Epithelial cell of proximal tubule (primary cell): ENCODE measurements at places on chromosomes 6 and 20.
A peak's percentile ranks its signal among the peaks of the same experiment; 100 is the strongest.

- no peak for DNase-seq
Observed at GRCh38 chr6:21321531-21321930, 272.0 kb upstream of the SOX4 start.

DNA sequence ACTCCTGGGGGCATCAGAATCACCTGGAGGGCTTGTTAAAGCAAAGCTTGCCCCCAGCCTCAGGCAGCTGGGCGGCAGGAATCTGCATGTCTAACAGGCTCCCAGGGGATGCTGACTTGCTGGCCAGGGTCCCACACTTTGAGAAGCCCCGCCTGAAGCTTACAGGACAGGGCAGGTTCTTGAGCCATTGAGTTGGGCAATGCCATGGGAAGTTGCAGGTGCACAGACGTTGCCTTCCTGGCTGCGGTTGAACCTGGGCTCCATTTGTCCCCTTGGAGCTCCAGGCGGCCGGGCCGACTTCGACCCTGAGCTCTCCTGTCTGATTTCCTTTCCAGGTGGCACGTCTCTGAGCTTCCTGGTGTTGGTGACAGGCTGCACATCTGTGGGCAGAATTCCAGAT is 46.8 kb downstream of the SYNJ2 start:
- DNase-seq = no peak

DNA sequence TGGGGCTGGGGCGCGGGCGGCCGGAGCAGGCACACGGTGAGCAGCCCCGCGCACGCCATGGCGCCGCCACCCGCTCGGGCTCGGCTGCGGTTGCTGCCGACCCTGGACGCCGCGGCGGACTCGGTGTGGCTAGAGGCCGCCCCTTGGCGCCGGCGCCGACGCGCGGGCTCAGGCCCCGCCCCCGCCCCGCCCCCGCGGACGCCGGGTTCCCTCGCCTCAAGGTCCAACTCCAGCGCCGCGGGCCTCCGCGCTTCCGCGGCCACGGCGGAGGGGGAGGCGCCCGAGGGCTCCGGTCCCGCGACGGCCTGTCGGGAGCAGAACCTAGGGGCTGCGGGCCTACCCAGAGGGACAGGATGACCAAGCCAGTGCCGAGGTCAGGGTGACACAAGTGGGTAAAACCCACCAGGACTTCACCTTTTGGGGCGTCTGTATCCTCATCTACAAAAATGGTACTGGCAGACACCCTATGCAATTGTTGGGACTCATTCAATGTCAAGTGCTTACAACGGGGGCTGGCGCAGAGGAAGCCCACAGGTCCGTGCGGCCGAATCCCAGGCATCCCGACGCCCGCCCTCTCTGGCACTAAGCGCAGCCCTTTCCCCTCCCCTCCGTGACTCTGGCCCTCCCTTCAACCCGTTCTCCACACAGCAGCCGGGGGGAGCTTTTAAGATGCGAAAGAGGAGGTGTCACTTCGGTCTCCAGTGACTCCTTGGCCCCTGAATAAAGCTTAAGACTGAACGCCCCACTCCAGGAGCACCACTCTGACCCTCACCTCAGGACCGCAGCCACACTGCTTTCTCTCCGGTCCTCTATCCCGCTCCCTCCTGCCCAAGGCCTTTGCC is at the start of gene NECAB3:
Gene NECAB3 (minus strand): TSS at position 135 of the 842 bp plus-strand sequence. CDS start 76 bp downstream, at position 59.
- DNase-seq = no peak

GRCh38 chr6:146017672-146018071 is 11.2 kb upstream of the GRM1 start:
- no peak for DNase-seq

- DNase-seq = no peak
Observed at GRCh38 chr20:22052025-22052650, 346.7 kb downstream of the PAX1 start.

- no peak for DNase-seq
Observed at GRCh38 chr6:149933036-149933435, 8.8 kb upstream of the ULBP2 start.

GRCh38 chr20:25325073-25325472 is 65.6 kb downstream of the ABHD12 start:
- DNase-seq = no peak

- no peak for DNase-seq
Observed at GRCh38 chr6:56193846-56194245, 53.5 kb downstream of the COL21A1 start.

DNA sequence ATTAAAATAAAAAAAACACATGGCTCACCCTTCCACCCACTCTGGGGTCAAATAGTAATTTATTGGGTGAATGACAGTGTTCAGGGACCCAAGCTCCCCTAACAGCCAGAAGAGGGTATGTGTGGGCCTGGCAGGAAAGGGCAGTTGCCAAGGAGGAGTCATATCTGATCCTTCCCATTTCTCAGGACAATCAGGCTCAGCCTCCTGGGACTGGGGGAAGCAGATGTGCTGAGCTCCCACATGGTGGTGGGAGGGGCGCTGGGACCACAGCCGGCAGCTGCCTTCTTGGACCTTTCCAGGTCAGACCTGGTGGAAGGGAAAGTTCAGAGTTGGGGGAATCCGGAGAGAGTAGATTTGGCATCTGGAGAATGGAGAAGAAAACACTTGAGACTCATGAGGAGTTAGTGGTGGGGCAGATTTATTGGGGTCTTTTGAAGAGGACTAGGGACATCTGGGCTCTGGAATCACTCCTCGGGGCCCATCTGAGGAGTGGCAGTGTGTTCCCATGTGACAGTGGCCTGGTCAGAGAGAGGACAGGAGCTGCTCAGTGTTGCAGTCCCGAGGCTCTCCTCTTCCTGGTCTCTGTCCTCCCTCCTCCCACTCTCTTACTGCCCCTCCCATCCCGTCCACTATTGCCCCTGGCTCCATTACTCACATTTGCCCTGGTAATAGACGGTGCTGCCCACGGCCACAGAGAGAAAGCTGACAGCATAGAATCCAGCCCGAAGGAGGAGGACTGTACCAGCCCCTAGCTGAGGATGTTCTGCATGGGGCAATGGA is 3.0 kb downstream of the LST1 start:
- DNase-seq = no peak

- DNase-seq = no peak
Observed at GRCh38 chr6:143675946-143676345, 1.8 kb upstream of the PHACTR2 start.

DNA sequence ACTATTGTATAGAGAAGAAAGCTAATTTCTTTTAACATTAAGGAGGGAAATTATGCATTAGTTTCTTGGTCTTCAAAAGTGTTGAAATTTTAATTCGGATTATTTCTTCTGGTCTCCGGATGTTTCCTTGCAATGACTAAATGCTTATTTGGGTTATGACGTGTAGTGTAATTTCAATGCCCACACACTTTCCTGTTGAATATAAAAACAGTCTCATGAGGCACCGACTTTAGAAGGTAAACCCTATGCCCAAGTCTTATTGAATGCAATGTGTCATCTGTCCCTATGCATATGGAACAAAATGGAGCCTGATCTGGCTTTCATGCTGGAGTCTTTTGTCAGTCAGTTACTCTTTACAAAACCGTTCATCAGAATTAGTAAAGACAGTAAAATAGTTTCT is 17.7 kb downstream of the GJA1 start:
- no peak for DNase-seq

GRCh38 chr20:37932919-37933318 is 30.0 kb downstream of the VSTM2L start:
- no peak for DNase-seq

- no peak for DNase-seq
Observed at GRCh38 chr6:11592294-11592906, 54.9 kb downstream of the TMEM170B start.

DNA sequence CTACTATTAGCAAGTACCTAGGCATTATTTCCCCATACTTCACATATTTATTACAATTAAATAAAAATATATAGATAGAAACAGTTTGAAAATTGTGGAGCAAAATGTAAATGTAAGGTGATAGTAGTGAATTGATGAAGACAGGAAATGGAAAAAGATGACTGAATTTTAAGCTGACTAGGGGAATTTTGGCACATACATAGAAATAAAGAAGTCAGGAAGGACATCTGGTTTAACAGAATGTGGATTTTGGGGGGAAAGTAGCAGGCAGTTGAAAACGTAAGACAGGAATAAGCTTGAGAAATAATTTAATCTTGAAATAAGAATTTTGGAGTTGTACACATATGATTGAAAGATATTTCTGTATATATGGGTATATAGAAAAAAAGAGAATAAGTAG is 701.7 kb upstream of the CITED2 start:
- no peak for DNase-seq

DNA sequence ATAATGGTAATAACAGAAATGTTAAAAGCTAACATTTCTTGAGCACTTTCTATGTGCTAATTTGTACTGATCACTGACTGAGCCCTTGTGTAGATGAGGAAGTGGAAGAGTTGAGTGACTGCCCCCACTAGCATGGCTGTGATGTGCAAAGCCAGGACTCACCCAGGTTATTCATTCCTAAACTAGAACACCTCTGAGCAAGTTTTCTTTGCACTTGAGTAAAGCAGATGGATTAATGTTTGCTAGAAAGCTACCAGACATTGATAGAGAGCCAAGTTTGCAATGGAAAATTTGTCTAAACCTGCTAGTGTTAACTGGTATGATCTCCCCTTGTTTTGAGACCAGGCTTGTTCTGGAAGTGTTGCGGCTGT is 467.4 kb upstream of the PLCB4 start:
- peak; percentile 84 for DNase-seq

- no peak for DNase-seq
Observed at GRCh38 chr6:164563924-164564323, 745.5 kb downstream of the C6orf118 start.

DNA sequence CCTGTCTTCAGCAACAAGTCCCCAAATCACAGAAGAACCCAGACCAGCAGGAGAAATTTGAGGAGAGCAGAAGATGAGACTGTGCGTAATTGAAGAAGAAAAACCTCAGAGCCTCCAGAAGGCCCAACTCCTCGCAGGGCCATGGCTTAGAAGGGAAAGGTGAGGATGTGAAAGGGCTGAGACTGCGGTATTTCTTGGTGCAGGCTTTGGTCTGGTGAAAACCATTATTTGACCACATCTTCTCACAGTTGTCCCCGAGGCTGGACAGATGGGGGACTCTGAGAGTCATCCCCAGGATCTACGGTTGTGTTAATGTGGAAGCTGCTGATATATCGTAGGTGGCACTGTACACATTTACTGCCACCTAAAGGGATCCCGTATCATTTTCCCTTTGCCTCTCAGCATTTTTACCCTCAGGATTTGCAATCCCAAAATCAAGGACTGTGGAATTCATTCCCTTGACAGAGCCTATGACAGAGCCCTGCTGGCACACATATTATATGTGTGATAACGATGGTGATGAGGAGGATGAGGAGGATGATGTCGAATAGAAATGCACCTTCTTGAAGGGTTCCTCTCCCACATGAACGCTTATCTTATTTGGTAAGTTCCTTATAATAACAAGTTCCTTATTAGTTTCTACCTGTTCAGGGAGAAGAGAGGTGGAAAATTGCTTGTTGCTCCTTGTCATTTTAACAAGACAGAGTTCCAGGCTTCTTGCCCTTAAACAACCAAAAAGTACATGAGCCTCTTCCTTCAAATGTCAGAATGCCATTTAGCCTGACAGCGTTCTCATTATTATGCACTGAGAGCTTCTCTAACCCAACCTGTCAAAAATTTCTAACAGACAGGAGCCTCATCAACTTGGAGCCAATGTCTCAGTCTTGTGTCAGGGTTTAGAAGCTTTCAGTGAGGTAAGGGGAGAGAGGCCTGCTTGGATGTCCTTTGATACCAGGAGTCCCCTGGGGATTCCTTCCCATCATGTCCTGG is 135.8 kb downstream of the PXDC1 start:
- DNase-seq = no peak

GRCh38 chr20:63011798-63012197 is 5.0 kb upstream of the BHLHE23 start:
- peak; percentile 63 for DNase-seq

DNA sequence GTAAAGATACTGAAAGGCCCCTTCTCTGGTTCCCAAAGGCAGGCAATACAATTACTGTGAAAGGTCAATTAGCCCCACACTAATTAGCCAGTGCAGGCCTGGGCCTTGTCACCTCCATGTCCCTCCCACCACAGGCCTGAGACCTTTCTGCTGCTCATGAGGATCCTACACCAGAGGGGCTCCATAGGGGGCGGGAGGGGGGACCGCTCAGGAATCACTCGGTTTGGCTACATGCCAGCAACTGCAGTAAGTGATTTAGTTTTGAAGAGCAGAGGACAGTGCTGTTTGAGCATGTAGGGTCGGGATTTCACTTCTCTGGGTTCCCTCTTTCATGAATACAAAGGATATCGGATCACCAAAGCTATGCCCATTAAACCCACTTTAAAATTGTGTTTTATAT is 455.6 kb downstream of the PRKN start:
- no peak for DNase-seq
